ENCODE measurements at places on chromosomes 1 and 21.

- no peak for DNase-seq
Observed at GRCh38 chr1:31345635-31346034, 27.2 kb downstream of the FABP3 start.

- DNase-seq: no peak
Observed at GRCh38 chr1:170680428-170680827, 16.5 kb downstream of the PRRX1 start.

- DNase-seq: no peak
Observed at GRCh38 chr1:223083831-223084230, 59.2 kb downstream of the TLR5 start.

- no peak for DNase-seq
Observed at GRCh38 chr1:215397106-215397505, 170.0 kb upstream of the KCTD3 start.

GRCh38 chr1:5427026-5427613, 565.1 kb downstream of the NPHP4 start:
- DNase-seq: no peak

DNA sequence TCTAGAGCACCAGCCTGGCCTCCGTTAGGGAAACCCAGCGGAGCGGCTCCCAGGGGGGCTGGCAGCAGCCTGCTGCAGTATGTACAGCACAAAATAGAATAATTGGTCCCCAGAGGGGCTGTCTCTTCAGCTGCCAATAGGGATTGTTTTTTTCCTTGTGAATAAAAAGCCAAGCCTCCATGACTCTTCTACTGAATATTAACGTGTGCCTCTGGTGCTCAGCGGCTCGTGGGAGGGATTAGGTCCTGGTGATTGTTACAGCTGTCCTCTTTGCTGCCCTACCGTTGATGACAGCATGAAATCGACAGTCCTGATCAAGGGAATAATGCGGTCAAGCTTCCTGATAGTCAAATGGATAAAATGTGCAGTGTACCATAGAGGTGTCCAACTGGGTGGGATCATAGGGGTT, 190.7 kb upstream of the RUNX1 start:
- no peak for DNase-seq

GRCh38 chr1:119767486-119767885, 1.2 kb downstream of the HMGCS2 start:
- DNase-seq: no peak

DNA sequence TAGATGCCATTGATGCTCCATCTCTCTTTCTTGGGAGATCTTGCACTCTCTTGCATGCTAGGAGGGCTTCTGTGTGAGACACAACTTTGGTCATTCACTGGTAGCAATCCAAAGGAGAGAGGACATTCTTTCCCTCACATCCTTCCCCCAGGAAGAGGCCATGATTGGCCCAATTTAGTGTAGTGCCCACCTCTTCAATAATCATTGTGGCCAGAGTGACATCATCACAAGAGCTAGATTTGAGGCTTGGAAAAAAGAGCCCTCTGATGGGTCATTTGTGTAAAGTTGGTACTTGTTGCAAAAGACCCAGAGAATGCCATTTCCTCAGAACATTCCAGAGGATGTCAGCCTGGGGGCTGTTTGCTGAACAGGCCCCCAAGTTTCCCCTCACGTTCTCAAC, 30.2 kb downstream of the S100A6 start:
- DNase-seq: no peak

DNA sequence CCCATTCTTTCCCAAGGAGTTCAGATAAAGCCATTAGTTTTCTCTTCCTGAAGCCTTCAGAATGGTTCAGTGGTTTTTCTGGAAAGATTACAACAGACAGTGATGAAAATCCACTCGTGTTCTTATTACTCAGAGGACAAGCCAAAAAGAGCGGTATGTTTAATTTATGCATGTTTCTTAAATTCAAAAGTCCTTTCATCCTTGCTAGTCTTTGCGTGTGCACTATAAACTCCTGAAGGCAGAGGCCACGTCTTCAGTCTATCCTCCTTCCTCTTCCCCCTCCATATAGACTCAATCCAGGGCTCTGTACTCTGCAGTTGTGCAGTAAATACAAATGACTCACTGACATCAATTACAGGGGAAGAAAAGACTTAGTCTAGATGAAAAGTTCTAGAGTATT, 409.2 kb upstream of the PLXNA2 start:
- no peak for DNase-seq

GRCh38 chr1:40673452-40673851, 8.0 kb upstream of the RIMS3 start:
- DNase-seq: no peak

- DNase-seq: no peak
Observed at GRCh38 chr1:174274452-174274851, 115.1 kb downstream of the RABGAP1L start.

DNA sequence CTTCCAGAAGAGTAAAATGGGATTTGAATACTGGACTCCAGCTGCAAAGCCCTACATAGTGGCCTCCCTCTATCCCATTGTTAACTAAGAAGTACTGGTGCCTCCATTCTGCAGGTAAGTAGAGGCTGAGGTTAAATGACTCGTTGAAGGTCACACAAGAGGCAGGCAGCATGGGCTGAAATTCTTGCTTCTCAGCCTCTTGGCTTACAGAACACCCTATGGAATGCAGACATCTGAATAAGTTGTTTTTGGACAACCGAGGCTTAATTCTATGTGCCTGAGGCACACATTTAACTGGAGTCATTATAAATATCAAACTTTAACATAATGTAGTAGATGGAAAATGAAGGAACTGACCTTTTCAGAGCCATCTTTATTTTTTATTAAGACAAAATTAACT, 5.7 kb downstream of the DNAJC11 start:
- no peak for DNase-seq

DNA sequence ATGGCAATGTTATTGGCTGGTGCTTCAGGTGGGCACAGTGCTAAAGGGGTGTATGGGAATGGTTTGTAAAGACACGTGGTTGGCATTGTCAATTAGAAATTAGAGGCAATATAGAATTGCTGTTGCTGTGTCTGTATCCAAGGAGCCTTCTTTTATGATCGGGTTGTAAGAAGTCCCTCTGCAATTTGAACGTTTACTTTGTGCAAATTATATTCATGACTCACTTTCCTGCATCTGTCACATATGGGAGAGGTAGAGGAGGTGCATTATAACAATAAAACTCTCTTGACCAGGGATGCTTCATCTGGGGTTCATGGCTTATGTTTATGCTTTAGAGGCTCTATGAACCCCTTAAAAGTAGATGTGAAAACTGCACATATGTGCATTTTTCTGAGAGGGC, 130.4 kb upstream of the DNAH14 start:
- DNase-seq: no peak

- no peak for DNase-seq
Observed at GRCh38 chr1:86258101-86258500, 101.5 kb upstream of the COL24A1 start.

GRCh38 chr1:234881893-234882771, 246.5 kb downstream of the TOMM20 start:
- DNase-seq: no peak

DNA sequence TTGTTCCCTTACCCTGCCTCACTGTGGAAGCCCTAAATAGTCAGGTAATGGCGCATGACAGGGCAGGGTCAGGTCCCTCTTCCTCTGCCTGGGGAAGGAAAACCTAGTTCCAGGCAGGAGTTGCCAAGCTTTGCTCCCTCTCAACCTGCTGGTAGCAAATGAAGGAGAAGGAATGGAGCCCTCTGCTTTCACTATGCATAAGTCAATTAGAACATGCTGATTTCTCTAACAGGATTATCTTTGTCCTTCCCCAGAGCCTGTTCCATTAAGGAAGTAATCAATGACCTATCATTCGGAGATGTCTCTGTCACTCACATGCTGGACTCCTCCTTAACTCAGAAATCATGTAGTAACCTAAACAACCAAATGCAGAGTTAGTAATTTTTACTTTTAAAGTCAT, 161.8 kb upstream of the NFIA start:
- DNase-seq: no peak

GRCh38 chr1:1852619-1853414, 38.1 kb downstream of the GNB1 start:
- no peak for DNase-seq

GRCh38 chr1:67149179-67149770, 14.5 kb upstream of the C1orf141 start:
- peak; percentile 35 for DNase-seq

- DNase-seq: no peak
Observed at GRCh38 chr1:101122452-101123166, 97.0 kb upstream of the DPH5 start.

- DNase-seq: no peak
Observed at GRCh38 chr1:26158271-26158907, 490 bp upstream of the FAM110D start.

GRCh38 chr21:26958788-26959187, 8.1 kb downstream of the ADAMTS5 start:
- no peak for DNase-seq

Data from effector memory CD8-positive, alpha-beta T cell (primary cell).